ENCODE measurements at places on chromosomes 2 and 18.

GRCh38 chr2:79782576-79783452, 270.0 kb downstream of the CTNNA2 start:
- no peak for DNase-seq

GRCh38 chr2:172361360-172361759, 66.0 kb upstream of the ITGA6 start:
- no peak for DNase-seq

- no peak for DNase-seq
Observed at GRCh38 chr2:32931519-32931918, 15.2 kb upstream of the LTBP1 start.

GRCh38 chr2:19244460-19245363, 113.7 kb downstream of the OSR1 start:
- no peak for DNase-seq

GRCh38 chr2:3517948-3518495, 1.3 kb downstream of the ADI1 start:
- no peak for DNase-seq

DNA sequence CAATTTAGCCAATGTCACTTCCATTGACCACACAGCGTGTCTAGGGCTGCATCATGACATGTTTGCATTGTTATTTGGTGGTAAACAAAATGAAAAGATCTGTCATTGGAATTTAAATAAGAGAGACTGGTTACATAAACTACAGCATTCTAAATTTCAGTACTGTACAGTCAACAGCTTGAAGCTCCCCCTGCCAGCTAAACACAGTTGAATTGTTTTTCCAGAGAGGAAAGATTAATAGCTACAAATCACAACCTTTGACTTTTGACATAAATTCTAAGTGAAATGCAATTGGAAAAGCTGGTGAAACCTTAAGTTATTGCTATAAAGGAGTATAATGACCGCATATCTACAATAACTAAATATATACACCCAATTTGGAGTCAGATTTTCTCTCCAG, 1600.0 kb upstream of the ACVR2A start:
- no peak for DNase-seq

DNA sequence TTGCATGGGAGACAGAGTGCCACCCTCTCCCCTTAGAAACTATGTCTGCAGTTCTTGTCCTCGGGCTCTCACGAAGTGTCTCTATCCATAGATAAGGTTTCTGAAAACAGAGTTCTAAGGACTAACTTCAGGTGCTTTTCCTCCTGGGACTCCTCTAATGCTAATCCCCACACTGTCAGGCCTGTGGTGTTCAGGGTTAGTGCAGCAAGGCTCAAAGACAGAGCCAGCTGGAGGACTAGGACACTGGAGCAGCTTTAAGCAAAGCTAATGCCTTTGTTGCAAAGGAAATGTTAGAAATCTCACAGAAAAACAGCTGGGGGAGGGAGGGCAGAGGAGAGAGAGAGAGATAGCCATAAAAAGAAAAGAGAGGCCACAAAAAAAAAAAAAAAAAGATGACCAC, 824.0 kb upstream of the FSHR start:
- no peak for DNase-seq

DNA sequence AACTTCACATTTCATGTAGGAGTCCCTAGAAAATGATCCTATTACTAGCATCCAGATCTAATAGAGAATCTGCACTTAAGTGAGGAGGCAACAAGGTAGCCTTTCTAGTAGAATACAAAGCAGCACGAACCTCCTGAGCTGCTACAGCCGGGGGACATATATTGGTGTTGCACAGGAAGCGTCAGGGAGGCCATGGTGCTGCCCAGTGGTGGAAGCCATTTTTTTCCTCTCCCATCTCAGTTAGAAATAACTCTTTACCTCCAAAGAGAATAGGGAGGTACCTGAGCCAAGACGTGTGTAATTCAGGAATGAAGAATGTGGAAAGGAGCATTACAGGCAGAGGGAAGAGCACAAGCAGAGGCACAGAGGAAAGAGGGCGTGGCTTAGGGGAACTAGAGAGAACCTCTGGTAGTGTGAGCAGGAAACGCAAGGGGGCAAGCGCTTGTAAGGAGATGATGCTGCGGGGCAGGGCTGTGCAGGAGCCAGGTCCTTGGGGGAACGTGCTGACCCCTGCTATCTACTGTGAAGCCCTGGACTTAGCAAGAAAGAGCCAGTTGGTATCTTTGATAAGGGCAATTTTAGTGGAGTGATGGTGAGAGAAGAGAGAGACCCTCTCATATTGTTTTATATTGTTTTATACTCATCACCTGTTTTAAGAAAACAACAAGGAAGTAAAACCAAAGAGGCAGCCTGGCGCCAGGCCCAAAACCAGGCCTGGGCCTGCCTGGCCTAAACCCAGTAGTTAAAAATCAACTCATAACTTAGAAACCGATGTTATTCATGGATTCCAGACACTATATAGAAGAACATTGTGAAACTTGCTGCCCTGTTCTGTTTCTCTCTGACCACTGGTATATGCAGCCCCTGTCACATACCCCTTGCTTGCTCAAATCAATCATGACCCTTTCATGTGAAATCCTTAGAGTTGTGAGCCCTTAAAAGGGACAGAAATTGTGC, 50.0 kb upstream of the TTC39C start:
- no peak for DNase-seq

- no peak for DNase-seq
Observed at GRCh38 chr2:219733746-219734145, 106.3 kb downstream of the SLC4A3 start.

- no peak for DNase-seq
Observed at GRCh38 chr2:46829231-46829995, 86.2 kb downstream of the MCFD2 start.

GRCh38 chr2:136871424-136871823, 106.1 kb downstream of the THSD7B start:
- no peak for DNase-seq

DNA sequence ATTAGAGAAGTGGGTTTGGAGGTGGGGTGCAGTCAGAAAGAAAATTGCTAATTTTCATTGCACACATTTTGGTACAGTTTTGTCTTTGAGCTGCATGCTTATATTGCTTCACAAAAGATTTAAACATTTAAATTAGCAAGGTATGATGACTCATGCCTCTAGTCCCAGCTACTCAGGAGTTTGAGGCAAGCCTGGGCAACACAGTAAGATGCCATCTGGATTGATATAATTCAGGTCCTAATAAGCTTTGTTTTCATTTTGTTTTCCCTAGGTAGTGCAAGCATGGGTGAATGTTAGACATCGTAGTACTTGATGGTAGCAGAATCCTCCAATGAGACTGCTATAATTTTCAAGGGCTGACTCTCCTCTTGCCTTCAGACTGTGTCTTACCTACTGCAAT, 396.7 kb upstream of the RGPD4 start:
- DNase-seq = no peak

- no peak for DNase-seq
Observed at GRCh38 chr2:20062615-20063545, 11.5 kb upstream of the LAPTM4A start.

- DNase-seq = no peak
Observed at GRCh38 chr2:7648221-7648795, 731.1 kb downstream of the RNF144A start.

DNA sequence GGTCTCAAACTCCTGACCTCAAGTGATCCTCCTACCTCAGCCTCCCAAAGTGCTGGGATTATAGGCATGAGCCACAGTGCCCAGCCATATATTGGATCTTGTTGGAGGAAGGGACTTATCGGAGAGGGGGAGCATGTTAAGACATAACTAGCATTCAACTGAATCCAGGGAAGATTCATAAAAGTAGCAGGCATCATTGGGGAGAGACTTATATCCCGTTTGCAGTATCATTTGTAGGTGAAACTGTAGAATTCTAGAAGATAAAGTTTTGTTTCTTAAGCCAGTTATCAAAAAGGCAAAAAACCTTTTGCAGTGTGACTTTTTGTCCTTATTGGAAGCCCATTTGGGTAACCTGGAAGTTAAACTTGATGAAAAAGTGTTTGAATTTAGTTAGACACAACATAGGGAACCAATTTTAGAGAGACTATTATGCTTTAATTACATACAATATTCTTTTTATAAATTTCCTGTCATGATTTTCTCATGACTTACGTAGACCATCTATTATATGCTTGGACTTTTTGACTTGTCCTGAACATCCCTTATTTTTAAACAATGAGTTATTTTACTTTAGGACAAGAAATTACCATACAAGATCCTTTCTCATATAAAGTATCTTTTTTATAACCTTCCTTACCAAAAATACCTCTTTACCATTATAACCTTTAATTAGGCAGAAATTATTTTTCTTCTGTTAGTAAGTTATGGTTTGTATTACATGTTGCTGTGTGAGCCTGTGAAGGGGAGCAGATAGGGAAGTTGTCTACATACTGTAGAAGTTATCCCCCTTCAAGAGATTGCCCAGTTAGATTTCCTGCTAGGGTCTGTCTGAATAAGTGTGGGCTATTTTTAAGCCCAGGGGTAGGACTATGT, 20.3 kb downstream of the RAB3GAP1 start:
- DNase-seq = no peak

GRCh38 chr2:45910473-45911060, 259.1 kb downstream of the PRKCE start:
- DNase-seq = no peak

DNA sequence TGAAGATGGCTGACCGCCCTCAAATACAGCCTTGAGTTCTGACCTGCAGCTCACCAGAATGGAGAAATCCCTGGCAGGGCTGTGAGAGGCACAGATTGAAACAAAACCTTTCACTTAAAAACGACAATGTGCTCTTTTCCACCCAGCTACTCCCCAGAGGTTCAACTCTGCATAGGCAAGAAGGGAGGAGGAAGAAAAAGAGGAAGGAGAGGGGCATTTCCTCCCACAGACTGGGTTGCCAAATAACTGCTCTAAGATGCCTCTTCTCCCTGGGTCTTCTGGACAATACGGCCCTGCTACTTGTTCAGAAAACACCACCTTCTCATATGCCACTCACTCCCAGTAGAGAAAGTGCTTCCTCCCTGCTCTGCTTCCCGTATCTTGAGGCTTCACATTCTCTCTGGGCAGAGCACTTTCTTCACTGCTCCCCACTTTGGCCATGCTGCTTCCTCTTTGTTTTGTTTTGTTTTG, 136.4 kb upstream of the SLC1A4 start:
- DNase-seq = no peak

All from NCI-H774 (cell line).